Islet precursor cell (in vitro differentiated cells): ENCODE measurements at places on chromosomes 11 and 22.

DNA sequence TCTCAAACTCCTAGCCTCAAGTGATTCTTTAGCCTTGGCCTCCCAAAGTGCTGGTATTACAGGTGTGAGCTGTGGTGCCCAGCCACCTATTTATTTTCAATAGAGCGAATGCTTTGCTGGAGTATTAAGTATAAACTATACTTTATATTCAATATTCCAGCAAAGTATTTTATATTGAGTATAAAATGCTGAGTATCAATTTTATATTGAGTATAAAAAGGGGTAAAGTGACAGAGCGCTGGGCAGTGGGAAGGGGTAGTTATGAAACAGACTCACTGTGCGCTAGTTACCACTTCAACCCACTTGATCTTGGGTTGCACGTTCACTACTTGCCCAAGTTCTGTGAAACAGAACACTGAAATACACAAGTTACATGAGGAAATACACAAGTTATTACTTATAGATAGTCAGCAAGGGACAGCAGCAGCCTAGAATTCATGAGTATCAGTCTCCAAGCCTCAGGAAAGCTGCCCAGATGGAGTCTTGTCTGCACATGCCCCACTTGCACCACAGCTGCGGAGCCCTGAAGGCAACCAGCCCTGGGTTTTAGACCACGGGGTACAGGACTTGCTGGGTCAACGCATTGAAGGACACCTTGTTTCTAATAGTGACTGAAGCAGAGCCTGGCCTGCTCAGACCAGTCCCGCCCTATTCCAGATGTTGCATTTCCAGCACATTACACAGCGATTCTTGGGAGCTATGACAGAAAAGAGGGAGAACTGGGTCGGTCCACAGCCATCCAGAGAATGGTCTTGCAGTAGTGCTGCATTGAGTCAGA lies 51.6 kb upstream of the SYT13 start:
- no peak for DNase-seq

DNA sequence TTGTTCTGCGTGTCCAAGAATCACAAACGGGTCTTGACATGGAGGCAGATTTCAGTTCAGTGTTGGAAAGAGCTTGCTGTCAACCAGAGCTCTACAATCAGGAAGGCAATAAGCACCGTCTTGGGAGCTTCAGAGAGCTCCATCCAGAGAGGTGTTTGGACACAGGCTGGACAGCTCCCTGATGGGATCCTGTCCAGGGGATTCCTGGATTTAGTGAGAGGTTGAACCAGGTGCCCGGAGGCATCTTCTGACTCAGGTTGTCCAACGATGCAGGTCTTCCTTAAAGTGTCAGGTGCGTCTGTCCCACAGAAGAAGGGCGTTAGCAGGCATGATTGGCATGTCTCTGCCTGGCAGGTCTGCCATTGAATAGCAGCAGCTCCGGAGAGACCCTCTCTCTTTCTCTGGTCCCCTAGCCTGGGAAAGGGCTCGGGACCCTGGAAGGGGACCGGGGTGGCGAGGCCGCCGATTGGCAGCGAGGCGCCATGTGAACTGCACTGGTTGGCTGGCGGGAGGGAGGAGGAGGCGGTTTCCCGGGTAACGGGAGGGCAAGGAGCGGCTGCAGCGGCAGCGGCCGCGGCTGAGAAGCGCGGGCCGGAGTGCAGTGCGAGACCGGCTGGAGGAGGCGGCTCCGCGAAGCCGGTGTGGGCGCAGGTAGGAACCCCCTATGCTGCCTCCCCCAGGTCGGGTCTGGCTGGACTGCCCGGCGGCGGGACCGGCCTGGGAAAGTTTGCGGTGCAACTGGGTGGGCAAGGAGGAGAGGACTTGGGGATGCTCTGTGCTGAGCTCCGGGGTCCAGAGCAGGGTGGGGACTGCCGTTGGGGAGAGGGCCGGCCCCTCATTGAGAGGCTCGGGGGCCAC lies 104.1 kb upstream of the E2F8 start:
- peak; percentile 75 for DNase-seq

DNA sequence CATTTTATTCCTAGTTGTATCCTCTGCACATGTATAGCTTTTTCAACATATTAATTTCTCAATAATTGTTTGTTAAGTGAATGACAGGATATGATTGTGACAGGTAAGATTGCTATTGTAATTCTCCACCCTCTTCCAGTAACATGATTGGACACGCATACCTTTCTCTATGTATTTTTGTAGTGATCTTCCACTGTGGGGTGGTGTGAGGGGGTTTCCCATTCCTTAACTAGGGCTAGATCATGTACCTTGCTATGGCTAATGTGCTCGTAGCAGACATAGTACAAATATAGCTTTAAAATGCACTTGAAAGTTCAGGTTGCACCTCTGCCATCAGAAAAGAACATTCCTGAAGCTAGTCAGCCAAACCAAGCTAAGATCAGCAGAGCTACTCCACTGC lies 2392.8 kb upstream of the RAG2 start:
- no peak for DNase-seq

DNA sequence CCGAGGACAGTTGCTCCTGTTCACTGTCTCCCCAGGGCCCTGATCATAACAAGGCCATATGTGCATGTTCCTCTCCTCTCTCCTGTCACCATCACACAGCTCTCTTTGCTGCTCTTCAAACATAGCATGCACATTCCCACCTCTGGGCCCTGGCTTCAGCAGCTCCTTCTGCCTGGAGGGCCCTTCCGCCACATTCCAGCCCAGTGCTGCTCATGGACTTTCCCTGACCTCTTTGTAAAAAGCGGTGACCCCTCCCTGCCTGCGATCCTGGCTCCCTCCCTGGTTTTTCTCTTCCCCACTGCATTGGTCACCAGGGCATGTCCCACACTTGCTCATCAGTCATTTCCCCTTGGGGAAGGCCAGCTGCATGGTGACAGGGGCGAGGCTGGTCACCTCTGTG lies 98.2 kb downstream of the MYO18B start:
- DNase-seq = peak; percentile 66

DNA sequence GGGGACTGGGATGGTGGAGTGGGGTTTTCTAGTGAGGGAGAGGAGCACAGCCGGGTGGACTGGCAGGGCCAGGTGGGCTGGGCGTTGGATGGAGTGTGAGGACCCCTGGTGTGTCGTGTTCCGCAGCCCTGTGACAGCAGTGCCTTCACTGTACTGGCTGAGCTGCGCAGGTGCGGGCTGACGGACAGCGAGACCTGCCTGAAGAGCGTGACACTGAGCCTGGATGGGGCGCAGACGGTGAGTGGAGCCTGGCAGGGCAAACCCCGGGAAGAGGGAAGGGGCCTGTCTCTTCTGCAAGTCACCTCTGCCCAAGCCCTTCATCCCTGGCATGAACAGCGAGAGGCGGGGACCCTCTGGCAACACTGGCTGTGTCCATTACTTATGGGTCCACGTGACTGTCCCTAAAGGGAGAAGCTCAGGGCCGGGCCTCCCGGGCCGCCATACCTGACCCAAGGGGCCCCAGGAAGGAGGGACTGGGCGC lies 10.0 kb downstream of the MUC5AC start:
- no peak for DNase-seq

DNA sequence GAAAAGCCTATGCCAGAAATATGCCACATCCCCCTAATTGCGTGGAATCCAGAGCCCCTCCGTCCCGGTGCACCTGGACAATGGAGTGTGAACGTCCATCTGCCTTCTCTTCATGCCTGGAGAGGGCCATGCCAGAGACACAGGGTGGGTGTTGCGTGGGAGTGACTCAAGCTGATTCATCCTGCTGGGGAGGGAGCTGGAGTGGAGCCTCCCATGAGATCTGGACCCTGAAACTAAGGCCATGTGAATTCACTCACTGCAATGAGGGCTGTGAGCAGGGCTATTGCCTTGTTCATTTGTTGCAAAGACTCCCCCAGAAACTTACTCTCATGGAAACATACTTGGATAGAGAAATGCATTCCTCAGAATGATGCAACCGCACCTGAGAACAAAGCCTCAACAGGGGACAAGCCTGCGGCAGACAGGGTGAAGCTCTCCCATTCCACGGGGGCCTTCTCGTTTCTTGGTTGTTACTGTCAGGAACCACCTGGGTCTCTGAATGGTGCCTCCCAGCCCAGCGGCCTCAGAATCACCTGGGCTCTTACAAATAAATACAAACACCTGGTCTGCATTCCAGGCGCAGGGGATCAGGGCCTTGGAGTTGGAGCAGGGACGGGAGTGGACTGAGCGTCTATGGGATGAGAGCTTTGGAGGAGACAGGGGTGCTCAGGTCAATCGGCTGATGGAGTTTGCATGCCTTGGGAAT lies 1031.2 kb downstream of the BRD1 start:
- no peak for DNase-seq

DNA sequence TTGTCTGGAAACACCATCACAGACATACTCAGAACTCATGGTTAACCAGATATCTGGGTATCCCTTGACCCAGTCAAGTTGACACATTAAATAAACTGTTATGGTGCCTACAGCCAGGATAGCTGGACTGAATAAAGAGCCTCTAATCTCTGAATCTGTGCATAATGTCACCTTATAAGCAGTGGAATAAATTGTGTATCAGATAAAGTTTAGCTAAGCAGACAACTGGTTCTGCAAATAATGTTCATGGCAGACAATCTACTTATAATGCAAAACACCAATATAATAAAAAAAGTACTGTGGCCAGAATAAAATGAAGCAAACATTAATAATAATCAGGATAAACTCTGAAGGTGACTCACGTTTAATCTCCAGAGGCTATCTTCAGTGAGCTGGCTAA lies 628.5 kb upstream of the FAT3 start:
- no peak for DNase-seq

DNA sequence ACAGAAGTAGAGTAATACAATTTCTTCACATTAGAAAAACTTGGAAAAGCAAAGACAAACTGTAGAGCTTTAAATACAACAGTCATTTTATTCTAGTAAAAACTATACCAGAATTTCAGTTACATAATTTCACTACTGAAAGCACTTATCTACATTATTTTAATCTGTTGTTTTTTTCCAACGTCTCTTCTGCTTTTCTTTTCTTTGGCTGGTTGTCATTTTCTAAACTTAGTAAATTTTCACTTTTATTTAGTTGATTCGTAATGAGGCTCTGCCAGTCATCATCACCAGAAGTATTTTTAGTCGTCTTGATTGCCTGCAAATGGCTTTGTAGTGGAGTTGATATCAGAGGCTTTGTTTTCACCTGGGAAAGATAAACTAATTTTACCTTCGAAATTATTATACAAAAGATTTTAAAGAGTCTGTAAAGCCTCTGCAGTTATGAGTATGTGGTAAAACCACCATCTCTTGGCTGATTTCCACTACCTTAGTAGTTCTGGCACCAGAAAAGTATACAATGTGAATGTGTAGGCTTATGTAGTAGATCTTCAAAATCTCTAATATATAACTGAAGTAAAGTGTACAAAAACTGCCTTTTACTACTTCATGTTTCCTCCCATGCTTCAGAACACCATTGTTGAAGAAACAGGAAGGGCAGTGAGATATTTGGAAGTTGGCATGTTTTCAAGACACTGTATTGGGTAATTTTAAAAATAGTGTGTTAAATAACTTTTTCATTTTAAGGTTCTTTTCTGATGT lies 19.2 kb downstream of the EIF3M start:
- no peak for DNase-seq

- DNase-seq = no peak
These were observed 133.2 kb downstream of the IGLL1 start for GRCh38 chr22:23446796-23447350.

DNA sequence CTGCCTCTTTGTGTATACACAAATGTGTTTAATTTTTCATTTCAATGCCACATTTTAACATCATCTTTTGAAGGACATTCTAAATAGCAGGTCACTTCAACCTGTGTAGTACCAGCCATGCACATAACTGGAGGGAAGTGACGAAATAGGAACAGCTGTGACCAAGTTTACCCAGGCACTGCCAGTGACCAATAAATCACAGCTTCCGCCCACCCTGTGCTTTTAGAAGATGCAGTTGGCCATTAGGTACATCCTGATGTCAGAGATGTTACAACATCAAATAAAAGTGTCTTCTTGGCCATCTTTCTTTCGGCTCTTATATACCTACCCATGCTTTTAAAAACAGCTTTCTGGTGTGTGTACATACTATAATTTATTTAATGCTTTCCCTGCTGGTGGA lies 7.8 kb downstream of the LDLRAD3 start:
- no peak for DNase-seq

- DNase-seq = no peak
These were observed 17.4 kb upstream of the TMPRSS6 start for GRCh38 chr22:37126882-37127281.

GRCh38 chr11:11263238-11264005 lies 89.6 kb downstream of the CSNK2A3 start:
- DNase-seq = peak; percentile 56

GRCh38 chr22:46064228-46064965 lies 85.9 kb upstream of the PPARA start:
- peak; percentile 47 for DNase-seq

DNA sequence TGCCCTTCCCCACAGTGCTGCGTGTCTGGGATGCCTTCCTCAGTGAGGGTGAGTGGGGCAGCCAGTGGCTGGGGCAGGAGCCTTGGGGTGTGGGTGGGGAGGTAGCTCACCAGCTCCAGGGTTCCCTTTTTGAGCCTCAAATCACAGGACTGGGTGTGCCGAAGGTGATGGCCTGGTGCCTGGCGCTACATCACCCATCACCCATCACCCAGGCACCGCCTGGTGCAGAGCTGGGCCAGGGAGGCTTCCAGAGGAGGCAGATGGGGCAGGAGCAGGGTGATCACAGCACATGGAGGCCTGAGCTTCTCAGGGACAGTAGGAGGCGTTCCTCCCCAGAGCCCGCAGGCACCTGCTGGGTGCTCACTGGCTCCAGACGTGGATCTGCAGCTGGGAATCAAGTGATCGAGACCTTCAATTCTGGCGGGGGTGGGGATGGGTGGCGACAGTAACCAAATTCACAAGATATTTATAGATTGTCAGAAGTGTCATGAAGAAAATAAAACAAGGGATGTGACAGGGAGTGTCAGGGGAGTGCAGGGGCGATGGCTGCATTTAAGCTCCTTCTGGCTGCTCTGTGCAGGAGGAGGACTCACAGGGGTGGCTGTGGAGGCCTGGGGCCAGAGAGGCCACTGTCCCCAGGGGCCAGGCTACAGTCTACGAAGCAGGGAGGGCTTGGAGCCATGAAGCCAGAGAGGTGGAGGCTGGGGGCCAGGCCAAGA lies 3.2 kb downstream of the TBC1D10C start:
- DNase-seq = no peak

- no peak for DNase-seq
These were observed 51.6 kb downstream of the MS4A13 start for GRCh38 chr11:60566776-60567175.

GRCh38 chr11:69211920-69212797 lies 56.4 kb downstream of the SMIM38 start:
- peak; percentile 46 for DNase-seq

GRCh38 chr22:50117168-50117762 lies 27.5 kb downstream of the MOV10L1 start:
- DNase-seq = no peak

DNA sequence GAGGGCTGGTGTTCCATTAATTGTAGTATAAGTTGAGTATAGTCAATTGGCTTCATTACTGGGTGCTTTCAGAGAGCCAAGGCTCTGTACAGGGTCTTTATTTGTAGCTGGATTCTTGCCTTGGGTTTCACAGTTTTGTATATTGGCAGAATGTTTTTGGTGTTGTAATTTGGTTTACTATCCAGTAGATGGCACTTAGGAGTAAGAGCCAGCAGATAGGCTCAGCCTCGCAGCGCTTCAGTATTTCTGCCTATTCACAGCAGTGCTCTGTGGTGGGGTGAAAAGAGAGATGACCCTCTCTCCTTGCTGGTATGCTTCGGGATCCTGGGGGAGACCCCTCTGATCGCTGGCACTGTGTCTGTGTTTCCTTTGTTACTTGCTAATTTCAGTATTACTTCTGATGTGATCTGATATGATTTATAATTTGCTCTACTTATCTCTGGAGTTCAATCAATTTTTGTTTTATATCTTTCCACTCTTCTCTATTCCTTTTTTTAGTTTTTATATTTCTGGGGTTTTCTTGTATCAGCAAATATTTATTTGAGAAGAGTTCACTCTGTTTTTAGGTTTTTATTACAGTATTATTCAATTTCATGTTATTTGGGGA lies 52.2 kb downstream of the ANO5 start:
- DNase-seq = peak; percentile 75
